Activated T-cell treated with anti-CD3 and anti-CD28 coated beads for 1 hour (primary cell): ENCODE measurements at places on chromosomes 12 and 14.

GRCh38 chr12:28268608-28269229 is 78.5 kb downstream of the CCDC91 start:
- no peak for DNase-seq

DNA sequence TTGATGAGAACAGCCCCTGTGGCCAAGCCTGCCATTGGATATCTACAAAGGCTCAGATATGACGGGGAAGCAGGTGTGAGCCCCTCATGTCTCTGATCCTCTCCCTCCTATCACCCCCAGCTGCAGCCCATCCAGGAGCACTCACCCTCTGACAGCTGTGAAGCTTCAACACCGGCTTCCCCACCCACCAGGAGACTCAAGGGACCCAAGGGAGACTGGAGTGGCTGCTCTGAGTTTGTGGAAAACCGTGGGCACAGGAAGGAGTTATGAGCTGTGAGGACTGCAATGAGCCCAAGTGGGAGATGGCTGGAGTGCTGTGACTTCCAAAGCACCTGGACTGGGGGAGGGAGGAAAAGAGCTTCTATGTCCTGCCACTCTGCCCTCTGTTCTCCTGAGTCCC is 7.9 kb downstream of the IFI27L2 start:
- no peak for DNase-seq

DNA sequence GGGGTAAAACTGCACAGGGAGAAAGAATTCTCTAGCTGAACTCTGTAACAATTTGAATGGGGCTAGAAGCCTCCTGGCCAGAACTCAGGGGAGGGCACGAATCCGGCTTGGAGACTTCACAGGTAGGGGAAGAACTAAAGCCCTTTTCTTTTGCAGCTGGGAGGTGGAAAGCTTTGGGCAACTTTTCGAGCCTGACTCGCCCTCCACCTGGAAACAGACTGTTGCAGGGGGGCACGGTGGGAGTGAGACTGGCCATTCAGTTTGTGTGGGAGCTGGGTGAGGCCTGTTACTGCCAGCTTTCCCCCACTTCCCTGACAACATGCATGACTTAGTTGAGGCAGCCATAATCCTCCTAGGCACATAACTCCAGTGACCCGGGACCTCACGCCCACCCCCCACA is 135.8 kb downstream of the PLCZ1 start:
- DNase-seq: no peak

DNA sequence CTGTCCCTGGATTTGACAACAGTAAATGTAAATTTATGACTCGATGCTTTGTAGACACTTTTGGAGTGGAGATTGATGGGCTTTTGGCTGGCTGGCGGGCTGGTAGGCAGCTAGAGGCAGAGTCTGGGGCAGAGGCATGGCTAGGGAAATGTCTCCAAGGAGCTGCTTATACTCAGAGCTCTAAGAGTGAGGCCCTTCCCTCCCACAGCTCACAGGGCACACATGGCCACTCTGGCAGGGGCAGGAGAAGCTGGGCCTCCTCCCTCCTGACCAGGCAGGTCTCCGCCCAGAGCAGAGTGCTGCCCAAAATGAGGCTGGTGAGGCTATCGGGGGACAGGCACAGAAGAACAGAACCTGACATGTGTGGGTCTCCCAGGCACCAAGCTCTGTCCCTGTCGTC is 67.5 kb downstream of the GALNT16 start:
- DNase-seq: no peak

DNA sequence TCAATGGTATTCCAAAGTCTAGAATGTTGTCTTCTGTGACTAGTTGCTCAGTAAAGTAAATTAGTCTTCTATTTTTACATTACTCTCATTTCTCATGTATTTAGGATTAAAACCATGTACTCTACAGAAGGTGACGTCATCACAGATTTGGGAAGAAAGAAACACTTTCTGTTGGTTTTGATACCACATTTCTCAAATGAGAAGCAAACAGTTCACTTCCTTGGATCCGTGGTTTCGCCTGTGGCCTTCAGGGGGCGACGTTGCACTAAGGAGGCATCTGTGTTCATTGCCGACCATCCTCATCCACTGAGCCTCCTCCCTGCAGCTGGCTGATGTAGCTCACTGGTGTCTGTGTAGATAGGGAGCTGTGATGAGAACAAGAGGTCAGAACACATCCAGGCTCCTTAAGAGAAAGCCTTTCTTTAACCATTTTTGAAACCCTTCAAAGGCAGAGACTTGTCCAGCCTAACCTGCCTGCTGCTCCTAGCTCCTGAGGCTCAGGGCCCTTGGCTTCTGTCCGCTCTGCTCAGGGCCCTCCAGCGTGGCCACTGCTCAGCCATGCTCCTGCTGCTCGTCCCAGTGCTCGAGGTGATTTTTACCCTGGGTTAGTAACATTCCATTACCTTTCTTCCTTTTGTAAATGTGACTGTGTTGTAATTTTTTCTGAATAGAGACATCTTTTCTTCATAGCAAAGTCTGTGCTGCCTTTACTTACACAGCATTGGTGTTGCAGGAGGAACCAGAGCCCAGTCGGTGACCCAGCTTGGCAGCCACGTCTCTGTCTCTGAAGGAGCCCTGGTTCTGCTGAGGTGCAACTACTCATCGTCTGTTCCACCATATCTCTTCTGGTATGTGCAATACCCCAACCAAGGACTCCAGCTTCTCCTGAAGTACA is 220.6 kb upstream of the OR4E1 start:
- DNase-seq: peak; percentile 43

GRCh38 chr12:119006746-119007145 is 25.4 kb downstream of the SRRM4 start:
- no peak for DNase-seq

DNA sequence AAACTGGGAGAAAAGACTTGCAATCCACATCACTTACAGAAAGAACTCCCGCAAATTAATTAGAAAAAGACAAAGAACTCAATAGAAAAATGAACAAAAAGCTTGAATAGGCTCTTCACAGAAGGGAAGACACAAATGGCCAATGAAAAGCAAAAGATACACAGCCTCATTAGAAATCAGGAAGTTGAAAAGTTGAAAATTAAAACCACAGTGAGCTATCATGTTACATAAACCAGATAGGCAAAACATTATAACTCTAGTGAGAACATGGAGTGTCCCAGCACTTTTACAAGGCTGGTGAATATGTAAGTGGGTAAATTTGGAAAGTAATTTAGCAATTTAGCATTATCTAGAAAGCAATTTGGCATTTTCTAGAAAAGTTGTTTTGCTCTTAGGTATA is 158.4 kb upstream of the RASSF8 start:
- no peak for DNase-seq

DNA sequence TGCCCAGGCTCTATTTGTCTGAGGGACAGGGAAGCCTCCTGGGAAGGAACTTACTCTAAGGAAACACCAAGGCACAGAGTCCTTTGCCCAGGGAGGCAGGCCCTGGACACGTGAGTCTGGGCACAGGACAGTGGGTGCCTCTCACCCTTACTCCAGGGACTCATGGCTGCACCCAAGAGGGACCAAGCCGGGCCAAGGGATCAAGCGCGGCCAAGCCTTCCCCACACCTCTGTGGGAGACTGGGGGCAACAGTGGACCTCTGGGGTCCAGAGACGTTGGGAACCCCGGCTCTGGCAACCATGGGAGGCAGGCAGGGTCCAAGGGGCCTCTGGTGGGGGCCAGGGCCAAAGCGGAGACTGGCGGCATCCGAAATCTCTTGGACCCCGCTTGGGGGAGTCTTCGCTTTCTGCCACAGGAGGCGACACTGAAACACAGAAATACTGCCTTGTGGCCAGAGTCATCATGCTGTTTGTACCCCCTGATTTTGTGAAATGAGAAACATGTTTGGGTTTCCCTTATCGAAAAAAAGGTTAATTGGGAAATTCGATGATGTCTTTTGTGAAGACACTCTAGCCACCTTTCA is 51.7 kb upstream of the BCL11B start:
- no peak for DNase-seq

- no peak for DNase-seq
Observed at GRCh38 chr14:74852922-74853530, 22.9 kb downstream of the PROX2 start.
